Vagina (tissue), 2 donors: ENCODE measurements at places on chromosomes 4 and X.

- no peak for DNase-seq
Measured at GRCh38 chrX:15750611-15751154, 12.6 kb downstream of the CA5B start.

- DNase-seq, result no peak
Measured at GRCh38 chr4:97252615-97253154, 890.6 kb downstream of the STPG2 start.

DNA sequence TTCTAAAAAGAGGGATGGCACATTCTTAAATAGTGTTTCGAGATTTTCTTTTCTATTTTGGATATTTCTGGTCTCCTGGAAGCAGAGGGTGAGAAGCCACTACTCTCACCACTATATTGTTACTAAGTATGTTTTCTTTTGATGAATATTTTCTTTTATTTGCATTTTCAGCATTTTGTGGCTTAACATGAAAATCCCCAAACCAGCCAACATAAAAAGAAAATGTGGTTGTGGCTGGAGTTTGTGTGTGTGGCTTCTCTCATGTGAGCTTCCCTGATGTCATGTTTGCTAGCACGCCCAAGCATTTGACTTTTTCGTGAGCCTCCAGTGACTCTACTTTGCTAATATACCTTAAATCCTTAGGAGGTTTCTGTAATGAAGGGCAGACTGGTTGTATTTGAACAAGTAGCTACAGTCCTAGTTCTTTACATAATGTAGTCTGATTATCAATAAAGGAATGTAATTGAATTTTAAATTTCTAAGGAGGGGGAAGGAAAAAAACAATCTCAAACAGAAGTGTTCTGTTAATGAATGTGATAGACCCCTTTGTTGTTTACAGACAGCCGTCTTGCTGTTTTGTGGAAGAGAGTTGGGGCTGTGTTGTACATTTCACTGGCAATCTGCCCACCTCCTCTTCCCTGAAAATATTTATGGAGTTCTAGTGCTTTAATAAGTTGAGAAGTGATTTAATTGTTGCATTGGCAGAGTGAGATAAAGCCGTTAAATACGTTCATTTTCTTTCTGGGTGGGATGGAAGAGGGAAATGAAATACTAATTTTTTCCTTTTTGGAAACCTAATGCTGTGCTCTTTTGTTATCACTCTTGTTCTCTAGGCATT, 114.6 kb downstream of the ARHGAP10 start:
- DNase-seq, result no peak

DNA sequence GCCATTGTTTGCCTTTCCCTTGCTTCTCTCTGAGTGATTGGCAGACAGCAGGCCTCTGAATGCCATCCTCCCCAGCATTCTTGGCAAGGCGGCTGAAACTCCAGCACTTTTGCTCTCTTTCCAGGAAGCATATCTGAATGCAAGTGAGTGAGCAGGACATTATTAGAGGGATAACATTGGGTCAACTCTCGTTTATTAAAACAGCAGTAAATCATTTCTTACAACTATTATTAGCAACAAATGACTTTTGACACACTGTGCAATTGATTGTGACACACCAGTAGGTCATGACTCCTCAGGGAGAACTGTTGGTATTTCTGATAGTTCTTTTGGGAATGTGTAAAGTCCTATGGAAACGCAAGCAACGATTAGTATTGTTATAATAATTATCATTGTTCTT, 103.8 kb downstream of the EFNB1 start:
- no peak for DNase-seq

GRCh38 chrX:15299941-15300851, 15.2 kb downstream of the ASB11 start:
- no peak for DNase-seq

GRCh38 chr4:172995161-172995560, 173.4 kb upstream of the GALNT7 start:
- no peak for DNase-seq

GRCh38 chr4:84480082-84480481, 19.0 kb downstream of the NKX6-1 start:
- no peak for DNase-seq

DNA sequence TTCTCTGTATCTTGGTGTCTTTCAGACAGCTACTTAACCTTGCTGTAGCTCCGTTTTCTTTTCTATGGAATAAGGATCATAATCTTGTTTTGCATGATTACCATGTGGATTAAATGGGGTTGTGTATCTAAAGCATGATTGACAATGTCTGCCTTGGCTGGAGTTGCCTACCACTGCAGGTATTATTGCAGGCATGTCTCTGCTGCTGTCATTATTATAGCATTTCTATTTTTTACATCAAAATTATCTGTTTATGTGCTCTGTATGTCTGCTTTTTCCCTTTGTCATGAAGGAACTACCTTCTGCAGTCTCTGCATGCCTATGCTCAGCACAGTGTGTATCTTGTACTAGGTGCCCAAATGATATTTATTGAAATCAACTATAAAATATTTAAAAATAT, 95.9 kb upstream of the TAPT1 start:
- DNase-seq, result no peak
